Endothelial cell (in vitro differentiated cells): ENCODE measurements at places on chromosomes 12 and 14. TPM values are rescaled to one million over a fixed set of nuclear protein-coding genes. Genes with fewer than 3 reads are reported as not detected.

DNA sequence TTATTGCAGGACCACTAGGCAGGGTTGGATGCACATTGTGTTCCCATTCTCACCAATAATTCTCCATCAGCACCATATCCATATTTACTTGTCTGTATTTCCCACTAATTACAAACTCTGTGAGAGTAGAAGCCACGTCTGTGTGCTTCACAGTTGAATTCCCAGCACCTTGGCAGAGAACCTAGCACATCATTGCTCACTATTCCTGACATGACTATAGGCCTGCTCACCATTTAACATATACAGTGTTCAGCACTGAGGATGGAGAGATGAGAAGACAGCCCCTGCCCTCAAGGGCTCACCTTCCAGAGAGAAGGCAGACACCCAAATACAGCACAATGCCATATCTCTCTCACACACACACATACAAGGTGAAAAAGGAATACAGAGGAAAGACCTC is 5.0 kb downstream of the DAD1 start:
- DNase-seq = no peak

- DNase-seq = no peak
These were observed 3.7 kb upstream of the ZBTB39 start for GRCh38 chr12:57009949-57010626.

DNA sequence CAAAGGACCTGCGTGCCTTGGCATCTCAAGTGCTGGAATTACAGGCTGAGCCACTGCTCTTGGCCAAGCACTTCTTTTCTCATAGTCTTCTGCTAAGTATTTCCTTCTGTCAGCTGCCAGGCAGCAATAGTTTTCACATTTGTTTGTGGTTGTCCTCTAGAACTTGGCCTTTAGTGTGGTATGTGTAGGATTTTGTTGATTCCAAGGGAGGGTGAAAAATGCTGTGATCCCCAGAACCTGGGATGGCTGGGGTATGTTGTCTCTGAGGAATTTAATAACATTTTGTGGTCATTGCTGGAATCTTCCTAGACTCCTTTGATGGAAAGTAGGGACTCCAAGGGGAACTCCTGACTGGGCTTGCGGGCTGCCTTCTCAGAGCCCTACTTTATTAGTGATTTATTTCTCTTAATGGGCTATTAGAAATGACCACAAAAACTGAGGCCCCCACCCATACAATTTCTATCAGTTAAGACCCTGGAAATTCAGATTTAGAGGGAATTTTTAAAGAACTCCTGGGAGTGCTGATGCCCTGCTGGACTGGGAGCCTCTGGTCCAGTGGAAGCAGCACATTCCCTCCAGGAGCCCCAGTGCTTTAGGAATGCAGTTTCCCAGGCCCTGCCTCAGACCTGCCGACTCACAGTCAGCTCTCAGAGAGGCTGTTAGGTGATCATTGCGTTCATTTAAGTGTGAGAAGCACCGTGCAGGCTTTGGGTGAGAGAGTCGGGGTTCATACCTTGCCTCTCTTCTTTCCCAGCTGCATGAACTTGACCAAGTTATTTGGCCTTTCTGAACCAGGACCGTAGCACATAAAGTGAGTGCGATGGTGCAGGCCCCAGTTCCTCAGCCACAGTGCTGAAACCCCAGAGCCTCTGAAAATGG is 22.7 kb downstream of the TRAF3 start:
- DNase-seq = no peak

- no peak for DNase-seq
These were observed 7.3 kb downstream of the YEATS4 start for GRCh38 chr12:69366796-69367195.

DNA sequence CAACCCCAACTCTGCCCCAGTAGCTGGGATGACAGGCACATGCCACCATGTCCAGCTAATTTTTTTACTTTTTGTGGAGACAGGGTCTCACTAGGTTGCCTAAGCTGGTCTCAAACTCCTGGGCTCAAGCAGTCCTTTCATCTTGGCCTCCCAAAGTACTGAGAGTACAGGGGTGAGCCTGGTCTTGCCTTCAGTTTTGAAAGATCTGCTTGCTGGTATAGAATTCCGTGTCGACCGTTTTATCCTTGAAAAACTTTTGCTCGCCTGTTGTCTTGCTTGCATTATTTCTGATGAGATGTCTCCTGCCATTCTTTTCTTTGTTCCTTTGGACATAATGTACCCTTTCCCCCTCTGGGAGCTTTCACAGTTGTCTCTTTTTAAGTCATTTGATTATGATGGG is 92.0 kb upstream of the DYNC1H1 start:
- DNase-seq = no peak

DNA sequence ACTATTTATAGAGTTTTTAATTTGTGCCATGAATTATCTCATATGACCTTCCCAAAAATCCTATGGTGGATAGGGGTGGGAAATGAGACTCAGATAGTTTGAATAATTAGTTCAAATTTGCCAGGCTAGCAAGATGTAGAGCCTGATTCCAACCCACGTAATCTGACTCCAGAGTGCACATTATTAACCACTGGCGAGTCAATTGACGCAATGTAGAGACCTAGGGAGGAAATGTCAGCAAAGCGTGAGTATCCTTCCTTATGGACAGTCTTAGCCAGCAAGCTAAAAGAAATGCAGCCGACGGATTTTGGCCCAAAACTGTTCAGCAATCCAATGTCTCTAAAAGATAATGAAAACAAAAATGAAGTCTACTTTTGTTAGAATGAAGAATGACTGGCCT is 193.3 kb upstream of the KRR1 start:
- DNase-seq = no peak

Gene OVCH1
- total RNA-seq = not detected

Gene PDE3A
- 0.97 TPM for total RNA-seq

DNA sequence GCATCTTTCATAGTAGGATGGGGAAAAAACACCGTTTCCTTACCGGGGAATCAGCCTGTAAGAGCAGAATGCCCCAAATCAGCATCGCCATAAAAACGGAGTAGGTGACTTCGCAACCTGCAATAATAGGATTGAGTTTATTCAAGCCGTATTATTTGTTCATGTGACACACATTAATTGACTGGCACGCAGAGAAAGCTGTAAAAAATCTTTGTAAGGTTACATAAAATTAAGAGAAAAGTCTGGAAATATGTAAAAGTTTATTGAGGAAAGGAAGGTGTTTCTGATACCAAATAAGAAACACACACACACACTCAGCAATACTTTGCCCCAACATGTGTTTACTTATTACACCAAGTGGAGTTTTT is 628 bp upstream of the CAPRIN2 start:
- no peak for DNase-seq

Gene KRT79
- not detected for total RNA-seq

Gene NPFF
- not detected for total RNA-seq

DNA sequence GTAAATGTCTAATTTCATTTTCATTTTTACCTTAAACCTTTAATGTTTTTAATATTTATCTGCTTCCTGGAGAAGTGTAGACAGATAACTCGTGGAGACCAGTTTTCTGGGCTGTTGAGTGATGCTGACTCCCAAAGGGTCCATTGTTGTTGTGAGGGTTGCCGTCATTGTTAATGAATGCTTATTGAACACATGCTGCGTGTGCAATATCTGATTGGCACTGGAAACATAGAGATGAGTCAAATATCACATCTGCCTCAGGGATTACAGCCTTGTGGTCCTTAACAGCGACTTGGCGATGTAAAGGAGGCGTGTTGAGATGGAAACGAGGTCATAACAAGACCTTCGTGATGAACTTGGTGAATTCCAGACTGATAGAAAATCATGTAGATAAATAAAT is 85.9 kb downstream of the FBXW8 start:
- no peak for DNase-seq

GRCh38 chr12:78018171-78018910 is 187.6 kb downstream of the NAV3 start:
- no peak for DNase-seq

DNA sequence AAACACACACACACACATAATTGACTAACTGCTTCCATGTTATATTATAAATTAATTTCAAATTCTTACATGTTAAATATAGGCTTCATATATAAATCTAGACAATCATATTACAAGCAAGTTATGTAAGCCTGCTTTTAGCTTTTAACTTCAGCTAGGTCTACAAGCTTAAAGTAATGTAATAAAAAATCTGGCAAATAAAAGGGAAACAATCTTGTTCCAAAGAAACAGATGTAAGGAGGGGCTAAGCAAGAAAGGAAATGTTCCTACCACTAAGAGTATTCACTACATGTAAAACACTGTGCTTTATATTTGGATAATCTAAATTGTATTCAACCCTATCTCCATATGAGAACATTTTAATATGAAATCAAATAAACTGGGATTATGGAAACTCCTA is 110.4 kb downstream of the SLC6A15 start:
- DNase-seq = no peak

DNA sequence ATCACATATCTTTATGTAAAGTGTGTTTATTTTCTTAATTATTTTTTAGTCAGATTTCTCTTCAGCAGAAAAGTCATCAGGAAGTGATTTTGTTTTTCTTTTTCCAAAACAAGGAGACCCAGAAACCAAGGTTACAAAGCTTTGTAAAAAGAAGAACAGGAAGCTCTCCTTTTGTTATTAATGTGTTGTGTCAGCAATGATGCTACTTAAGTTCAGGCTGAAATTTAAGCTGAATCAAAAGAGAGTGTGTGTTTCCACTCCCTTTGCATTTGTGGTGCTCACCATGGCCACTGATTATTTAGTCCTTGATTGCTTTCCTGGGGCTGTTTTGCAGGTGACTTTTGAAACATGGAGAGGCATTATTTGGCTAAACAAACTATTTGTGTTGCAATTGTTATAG is 155.3 kb upstream of the ATP2B1 start:
- DNase-seq = no peak

Gene TTC5
- total RNA-seq = 14.3 TPM

DNA sequence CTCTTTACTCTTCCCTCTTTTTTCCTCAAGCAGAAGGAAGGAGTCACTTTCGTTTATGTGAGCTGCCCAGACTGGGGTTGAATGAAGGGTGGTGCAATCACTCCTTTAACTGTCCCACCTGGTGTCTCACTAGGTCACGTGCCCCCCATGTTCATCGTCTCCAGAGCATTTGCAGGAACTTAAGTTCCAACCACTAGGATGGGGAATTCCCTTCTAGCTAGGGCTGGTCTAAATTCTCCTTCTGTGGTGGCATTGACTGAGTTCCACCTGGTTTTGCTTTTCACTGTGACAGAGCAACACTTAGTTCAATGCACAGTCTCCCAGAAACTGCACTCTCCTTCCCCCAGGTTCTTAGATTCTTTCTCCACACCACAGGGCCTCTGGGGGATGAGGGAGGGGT is 9.5 kb downstream of the FANCM start:
- no peak for DNase-seq

DNA sequence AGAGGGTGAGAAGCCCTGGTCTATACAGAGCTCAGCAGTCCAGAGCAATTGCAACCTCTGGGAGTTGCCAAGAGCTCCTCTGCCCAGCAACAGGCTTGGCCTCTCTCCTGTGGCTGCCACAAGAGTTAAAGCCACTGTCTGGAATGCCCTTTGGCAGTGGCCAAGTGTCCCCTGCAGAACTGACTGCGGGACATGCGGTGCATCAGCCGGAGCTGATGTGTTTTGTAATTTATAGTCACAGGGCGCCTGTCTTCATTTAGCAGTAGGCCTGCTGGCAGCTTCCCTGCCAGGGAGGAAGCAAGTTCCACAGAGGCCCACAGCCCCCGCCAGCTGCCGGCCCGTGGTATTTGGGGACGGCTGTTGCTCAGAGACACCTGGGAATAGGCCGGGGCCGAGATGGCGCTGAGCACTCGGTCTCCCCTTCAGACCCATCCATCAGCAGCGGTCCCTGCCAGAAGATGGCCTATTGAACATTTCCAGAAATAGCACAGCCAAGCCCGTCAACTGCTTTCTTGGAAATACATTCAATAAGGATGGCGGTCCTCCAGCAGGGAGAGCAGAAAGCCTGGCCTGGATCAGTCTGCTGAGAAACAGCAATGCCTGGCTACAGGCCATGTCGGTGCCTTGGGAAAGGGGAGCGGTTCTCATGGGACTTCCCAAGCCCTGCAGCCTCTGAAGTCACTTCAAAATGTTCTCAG is 217.4 kb downstream of the CRADD start:
- no peak for DNase-seq

DNA sequence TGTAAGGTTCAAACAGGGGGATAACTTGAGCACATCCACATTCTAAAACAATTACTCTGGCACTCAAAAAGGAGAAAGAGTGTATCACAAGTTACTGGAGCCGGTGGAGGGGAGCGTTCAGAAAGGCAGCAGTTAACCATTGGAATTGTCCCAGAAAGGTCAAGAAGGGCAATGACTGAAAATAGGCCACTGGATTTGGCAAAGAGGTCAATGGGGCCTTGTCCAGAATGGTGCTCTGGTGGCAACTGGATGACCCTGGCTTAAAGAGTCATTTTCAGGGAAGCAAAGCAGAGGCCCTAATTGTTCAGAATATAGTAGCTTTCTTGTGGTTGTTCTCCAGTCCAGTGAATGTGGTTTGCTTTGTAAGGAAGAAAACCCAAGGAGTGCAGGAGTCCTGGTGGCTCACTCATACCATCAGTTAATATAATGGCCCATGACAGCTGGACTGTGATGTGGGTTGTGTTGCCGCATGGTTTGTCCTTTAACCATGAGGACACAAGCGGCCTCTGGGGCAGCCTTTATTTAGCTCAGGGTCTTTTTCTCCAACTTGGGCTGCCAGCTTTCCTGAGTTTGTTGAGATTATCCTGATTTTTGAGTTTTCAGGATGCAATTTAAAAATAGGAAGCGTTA is 142.8 kb upstream of the PELI2 start:
- no peak for DNase-seq

- DNase-seq = no peak
These were observed 51.6 kb upstream of the ABCC9 start for GRCh38 chr12:21992823-21993222.

Gene SLC39A2
- total RNA-seq = not detected

Gene BTBD7
- total RNA-seq = 71.1 TPM

- DNase-seq = no peak
These were observed 66.7 kb downstream of the CCDC88C start for GRCh38 chr14:91350813-91351511.

Gene TMCC3
- 48.1 TPM for total RNA-seq

Gene SYNE3
- 0.62 TPM for total RNA-seq

Gene VASH1
- total RNA-seq = 166 TPM

Gene FBRSL1
- 38.4 TPM for total RNA-seq

Gene CLEC1B
- not detected for total RNA-seq

Gene ALDH2
- 98.5 TPM for total RNA-seq

DNA sequence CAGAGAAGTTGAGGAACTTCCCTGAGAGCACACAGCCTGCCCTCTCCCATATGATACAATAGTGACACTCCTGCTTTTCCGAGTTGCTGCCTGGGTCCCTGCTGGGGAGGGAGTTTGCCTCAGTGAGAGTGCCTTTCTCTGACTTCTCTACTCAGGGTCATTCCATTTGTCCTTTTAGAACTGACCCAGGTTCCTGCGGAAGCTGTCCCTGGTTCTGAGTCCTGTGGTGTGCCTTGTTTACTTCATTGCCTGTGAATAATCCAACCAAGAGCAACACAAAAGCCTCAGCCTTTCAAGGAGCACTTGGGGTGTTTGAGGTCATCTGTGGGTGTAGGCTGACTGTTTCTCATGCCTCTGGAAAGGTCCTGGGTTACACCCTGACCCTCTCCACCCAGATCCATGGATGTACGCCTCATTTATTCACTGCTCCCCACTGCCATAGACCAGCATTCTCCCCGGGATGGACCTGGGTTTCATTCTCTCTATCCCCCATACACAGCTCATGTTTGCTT is 13.6 kb downstream of the SERPINA1 start:
- no peak for DNase-seq
